ENCODE measurements at places on chromosomes 1 and 21.

DNA sequence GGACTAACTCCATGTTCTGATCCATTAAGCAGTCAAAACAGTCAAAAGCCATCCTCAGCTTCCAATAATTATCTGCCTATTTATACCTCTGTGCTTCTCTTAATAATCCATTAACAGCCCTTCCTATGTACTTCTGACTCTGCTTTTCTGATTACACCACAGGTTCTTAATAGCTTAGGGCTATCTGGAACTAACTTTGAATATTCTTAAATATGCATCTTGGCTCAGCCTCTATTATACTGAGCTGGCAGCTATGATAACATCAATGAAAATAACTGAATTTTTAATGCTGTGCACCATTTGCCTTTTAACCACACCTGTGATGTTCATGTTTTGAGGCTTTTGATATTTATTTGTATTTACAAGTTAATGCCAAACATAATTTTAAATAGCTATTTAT lies 175.9 kb downstream of the DPYD start:
- no peak for DNase-seq

DNA sequence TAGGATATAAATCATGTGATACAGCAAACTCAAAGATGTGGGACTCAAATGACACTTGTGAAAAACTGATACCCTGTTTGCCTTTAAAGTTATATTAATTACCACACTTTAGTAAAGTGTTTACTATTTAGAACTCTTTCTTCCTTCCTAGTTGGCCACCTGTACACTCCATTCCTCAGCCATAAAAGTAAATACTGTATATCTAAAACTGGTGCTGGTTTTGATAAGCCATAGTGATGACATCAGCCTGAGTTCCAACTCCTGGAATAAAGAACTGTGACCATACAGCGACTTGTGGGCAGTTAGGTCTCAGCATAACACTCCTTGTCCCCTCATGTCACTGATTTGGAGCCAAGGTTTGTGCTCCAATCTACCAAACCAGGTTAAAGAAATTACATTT lies 2.8 kb downstream of the PTGER3 start:
- no peak for DNase-seq

DNA sequence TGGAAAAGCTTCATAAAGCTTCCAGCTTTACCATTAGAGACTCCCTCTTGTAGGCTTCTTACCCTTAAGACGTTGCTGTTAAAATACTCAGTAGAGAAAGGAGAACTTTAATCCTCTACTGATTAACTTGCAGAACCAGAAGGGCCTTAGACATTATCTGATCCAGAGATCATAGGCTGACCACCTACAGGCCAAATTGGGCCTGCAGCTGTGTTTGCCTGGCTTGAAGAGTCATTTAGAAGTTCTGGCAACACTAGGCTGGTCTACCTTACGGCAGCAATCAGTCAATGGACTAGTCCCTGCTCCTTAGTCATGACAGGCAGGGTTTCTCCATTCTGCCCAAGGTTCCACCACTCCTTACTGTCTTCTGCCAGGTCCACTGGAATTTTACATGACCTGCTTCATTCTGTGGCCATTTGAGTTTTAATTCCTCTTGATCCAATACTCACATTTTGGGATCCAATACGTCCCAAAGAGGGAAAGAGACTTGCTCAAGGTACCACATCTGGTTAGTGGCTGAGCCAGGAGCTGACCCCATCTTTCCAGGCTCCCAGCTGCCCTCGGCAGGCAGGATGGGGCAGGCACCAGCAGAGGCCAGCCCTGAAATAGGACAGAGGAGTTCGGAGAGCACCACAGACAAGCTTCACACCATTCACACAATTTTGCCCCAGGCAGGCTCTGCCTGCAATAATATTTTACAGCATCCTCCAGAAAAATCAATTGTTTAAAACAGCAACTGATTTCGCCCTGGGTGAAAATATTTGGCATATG lies 96.8 kb downstream of the TNR start:
- no peak for DNase-seq

- DNase-seq = no peak
These were observed 27.0 kb downstream of the SERTAD4 start for GRCh38 chr1:210259561-210259960.

DNA sequence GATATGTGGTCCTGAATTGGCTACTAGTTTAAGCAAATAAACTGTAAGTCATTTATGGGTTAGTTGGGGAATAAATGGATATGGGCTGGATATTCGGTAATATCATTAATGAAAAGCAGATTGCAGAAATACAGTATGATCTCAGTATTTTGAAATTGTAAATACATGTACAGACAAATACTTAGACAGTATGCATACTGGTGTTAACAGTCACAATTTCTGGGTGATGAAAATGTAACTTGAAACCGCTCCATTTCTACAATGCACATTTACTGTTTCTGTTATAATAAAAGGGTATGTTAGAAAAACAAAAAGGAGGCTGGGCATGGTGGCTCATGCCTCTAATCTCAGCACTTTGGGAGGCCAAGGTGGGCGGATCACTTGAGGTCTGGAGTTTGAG lies 28.0 kb downstream of the BLZF1 start:
- DNase-seq = no peak

- no peak for DNase-seq
These were observed 74.2 kb downstream of the PTPN14 start for GRCh38 chr1:214476986-214477870.

DNA sequence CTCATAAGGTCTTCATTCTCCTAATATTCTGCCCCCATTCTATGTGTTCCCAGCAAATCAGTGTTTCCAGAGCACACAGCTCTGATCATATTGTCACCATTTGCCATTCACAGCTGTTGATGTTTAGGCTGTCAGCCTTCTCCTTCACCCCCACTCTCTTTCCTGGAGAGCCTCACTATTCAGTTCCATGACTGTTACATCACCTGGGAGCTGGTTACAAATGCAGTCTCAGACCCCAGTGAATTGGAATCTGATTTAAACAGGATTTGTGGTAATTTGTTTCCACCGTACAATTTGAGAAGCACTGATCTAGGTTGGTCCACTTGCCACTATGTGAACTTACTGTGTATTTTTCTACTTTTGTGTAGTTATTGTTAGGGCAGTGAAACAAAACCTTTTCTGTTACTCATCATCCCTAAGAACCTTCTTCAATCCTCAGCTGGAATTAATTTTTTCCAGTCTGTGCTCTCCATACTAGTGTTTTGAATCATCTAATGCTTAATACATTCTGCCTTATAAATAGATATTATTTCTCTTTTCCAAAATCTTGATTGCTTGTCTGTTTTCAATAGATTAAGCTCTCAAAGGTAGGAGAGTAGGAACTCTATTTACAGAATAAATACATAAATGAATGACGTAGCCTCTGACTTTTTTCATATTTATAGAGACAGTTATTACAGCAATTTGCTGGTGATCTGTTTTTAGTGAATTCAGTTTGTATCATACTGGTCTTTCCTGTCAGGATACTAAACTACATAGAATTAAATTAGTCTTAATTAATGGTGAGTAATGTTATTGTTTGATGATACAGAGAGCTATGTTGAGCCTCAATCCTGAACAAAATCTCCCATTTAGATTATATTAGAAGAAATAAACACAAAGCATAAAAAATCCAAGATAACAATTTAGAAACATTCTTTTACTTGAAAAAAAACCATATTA lies 8.1 kb downstream of the SNX7 start:
- DNase-seq = no peak

DNA sequence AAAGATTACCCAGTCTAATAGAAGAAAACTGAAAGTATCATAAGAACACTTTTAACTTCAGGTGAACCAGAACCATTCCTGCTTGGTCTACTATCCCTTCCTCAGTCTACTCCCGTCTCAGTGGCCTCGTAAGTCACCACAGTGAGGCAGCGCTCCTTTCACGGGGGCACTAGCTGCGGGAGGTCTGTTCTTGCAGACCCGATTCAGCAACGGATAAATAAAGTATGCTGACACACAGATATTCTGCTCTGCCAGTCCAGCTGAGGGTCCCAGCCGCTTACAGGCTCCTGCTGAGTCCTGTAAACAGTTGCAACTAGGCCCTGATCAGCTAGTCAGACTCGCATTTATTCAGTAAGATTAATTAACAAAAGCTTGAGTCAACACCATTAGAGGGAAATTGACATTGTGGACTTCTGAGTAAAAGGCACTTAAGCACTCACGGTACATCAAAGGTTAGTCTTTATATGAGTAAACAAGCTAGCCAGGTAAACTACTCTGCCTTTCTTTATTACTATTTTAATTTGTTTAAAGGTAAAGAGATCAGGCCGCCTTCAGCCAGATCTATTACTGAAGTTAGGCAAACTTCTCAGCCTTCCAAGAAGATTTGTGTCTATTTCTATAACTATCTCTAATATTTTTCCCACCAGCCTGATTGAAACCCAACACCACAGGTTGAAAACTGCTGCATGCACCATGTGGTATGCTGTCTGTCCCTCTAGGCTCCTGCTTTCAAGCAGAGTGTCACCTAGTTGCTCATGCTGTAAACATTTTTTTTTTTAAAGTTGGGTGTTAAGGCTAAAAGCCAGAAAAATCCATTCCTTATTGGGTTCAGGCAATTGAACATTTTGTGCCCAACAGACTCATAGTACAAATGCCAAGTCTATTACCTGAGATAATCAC lies 87.7 kb downstream of the INTS7 start:
- no peak for DNase-seq

DNA sequence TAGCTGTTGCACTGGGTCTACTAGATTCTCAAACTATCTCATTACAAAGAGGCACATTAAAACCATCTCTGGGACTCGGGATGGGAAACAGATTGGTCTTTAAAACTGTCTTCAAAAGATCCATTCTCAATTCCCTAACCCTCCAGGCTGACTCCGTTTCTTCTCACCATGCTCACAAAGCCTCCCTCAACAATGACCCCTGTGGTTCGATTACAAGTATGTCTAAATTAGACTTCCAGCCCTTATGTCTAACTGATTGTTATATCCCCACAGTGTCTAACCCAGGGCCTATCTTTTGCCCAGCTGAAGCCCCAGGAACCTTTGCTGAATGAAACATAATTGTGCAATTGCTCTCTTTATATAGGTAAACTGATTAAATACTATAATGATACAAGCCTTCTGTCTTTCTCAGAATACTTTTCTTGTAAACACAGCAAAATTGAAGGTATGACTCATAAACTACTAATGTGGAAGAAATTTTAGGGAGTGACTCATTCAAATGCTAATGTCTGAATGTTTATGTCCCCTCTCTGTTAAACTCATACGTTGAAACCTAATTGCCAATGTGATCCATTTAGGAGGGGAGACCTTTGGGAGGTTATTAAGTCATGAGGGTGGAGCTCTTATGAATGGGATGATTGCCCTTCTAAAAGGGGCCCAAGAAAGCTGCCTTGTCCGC lies 65.6 kb upstream of the DAB1 start:
- DNase-seq = no peak

- no peak for DNase-seq
These were observed 19.1 kb downstream of the PROX1 start for GRCh38 chr1:214006845-214007244.

DNA sequence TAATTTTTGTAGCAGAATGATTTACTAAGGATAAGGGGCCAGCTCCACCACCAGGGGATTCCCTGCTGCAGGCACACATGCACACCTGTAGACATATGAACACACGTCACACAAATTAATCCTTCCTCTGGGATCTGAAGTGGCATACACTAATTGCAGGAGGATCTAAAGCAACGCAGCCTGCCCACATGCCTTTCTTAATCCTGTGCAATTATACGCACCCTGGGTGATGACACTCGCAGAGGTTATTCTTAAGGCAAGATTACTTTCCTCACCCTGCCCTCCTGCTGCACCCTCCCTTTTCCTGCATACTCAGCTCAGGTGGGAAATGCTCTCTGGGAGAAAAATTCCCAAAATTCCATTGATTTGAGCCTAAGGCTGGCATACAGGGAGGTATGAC lies 7.5 kb upstream of the LORICRIN start:
- DNase-seq = no peak

DNA sequence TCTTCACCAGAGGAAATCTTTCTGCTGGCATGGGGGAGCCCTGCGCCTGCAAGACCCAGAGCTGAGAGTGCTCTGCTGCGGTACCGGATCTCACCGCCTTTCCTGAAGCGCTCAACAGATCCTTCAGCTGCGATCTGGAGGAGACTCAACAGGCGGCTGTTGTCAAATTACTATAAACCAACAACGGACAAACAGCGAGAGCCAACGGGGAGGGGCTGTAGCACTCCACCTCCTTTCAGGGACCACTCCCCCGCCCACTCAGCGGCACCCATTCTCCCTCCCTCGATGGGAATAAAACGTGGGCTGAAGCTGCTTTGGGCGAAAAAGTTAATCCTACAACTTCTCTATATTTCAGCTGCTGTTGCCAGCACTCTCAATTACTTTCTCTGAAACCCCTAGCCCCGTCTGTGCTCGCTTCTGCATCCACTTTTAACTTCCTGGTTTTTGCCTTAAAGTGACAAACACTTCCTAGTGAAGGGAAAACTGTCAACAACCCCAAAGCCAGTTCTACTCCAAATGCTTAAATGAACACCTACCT lies at the start of gene FMO5:
Gene FMO5, minus strand, starts transcription at position 147 of the 538 bp plus-strand sequence. CDS start 310 bp downstream, outside the sequence.
- DNase-seq = peak; percentile 23

DNA sequence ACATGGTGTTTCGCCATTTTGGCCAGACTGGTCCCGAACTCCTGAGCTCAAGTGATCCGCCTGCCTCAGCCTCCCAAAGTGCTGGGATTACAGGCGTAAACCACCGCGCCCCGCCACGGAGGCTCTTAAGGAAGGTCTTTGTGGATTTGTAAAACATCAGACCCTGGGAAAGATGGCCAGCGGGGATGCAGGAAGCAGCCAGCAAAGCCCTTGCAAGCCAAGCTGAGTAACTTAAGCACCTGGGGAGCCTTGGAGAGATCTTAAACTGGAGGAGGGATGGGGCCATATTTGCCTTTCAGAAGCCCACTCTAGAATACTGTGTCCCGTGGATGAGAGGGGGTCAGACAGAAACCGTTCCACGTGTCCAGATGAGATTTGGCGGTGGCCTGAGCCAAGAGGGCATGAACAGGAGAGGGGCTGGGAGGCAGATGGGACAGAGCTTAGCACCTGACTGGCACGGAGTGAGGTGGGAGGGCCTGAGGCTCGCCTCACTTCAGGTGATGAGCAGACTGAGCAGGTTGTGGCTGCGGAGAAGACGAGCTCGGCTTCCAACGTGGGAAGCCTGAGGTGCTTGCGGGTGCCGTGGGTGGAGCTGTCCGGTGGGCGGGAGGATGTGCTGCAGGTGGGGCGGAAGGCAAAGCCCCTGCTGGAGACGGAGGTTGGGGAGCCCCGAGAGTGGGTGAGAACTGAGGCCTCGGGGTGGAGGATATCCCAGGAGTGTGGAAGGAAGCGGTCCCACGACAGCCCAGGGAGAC lies 11.7 kb downstream of the C1orf216 start:
- no peak for DNase-seq

- no peak for DNase-seq
These were observed 5.4 kb downstream of the BARHL2 start for GRCh38 chr1:90711696-90712095.

GRCh38 chr1:225919906-225920305 lies 4.1 kb downstream of the PYCR2 start:
- DNase-seq = no peak

DNA sequence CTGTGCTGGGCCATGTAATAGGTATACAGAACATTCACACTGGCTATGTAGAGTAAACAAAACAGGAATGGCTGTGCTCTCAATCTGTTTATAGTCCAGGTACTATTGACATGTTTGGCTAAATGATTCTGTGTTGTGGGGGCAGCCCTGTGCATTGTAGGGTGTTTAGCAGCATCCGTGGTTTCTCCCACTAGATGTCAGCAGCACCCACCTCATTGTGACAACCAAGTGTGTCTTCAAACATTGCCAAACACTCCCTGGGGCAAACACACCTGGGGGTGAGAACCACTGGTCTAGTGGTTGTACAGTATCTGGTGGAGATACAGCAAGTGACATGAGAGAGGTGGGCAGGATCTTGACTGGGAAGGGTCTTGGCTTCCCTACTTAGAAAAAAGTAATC lies 80.4 kb upstream of the SPATA6 start:
- DNase-seq = no peak

- no peak for DNase-seq
These were observed 26.8 kb downstream of the IER5 start for GRCh38 chr1:181115368-181115684.

All from neural crest cell (in vitro differentiated cells).